ENCODE measurements at places on chromosomes 7 and 10. TPM values are rescaled to one million over a fixed set of nuclear protein-coding genes. Genes with fewer than 3 reads are reported as not detected.

SFRP5 gene
- not detected for total RNA-seq

HTRA1 gene
- total RNA-seq = 0.17 TPM

ACSL5 gene
- total RNA-seq = 53.8 TPM

PIP gene
- total RNA-seq = not detected

PNLIPRP2 gene
- not detected for total RNA-seq

AS3MT gene
- total RNA-seq = 2.3 TPM

GRCh38 chr7:41869091-41869490 lies 166.2 kb upstream of the INHBA start:
- H3K36me3 ChIP-seq = no peaks in the 10 kb centered on the region
- H3K27ac ChIP-seq = no peak overlapping the region
- H3K4me1 ChIP-seq = no peaks in the 10 kb centered on the region

DNA sequence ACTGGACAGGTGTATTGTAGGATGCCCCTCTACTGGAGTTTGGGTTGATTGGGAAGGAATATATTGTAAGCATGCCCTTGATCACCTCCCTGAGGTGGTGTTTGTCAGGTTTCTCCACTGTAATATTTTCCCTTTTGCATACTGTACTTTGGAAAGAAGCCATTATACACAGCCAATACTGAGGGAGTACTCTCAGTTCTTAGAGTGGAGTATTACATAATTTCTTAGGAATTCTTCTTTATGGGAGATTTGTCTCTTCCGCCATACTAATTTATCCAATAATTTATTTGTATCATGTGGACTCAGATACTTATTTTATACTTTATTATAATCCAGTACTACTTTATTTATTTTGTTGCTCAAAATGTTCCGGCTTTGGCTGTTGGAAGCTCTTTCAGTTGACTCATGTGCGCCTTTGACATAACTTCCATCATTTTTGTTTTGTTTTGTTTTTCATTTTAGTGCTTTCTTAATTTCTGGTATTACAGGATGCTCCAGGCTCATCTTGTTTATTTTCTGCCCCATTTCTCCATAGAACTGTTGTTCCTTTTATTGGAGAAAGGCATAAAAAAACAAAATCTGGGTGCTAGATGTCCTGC lies 29.7 kb downstream of the MKLN1 start:
- peaks cover 79% of the 10 kb centered on the region for H3K4me1 ChIP-seq
- no peak overlapping the region for H3K27ac ChIP-seq
- no peaks in the 10 kb centered on the region for H3K27me3 ChIP-seq
- DNase-seq = no peak

GRCh38 chr10:110498982-110499795 lies 1.5 kb downstream of the DUSP5 start:
- H3K27ac ChIP-seq = peak overlapping the region; percentile 79
- H3K4me3 ChIP-seq = peak overlapping the region; percentile 76
- no peaks in the 10 kb centered on the region for H3K36me3 ChIP-seq
- DNase-seq = peak; percentile 57
- H3K4me1 ChIP-seq = peaks cover 69% of the 10 kb centered on the region

GRCh38 chr10:104117839-104118323 lies 4.1 kb upstream of the SFR1 start:
- peaks cover 16% of the 10 kb centered on the region for H3K4me1 ChIP-seq
- no peaks in the 10 kb centered on the region for H3K27me3 ChIP-seq
- no peak overlapping the region for H3K27ac ChIP-seq

DNA sequence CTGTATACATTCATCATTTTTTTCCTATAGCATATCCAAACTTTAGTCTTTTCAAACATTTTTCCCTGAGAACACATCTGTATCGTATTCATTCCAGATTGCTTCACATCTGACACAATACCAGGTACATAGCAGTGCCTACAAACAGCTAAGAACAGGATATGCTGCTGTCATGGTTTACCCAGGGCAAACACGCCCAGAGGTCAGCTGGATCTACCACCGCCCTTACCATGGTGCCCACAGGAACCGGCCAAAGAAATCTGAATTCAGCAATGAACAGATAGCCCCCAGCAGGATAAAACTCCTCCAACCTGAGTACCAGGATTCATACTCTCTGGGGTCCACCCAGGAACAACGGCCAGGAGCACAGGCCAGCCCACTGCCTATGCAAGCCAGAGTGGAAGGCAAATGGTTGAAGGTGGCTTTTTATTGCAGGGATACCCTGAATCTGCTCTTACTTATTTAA lies 43.0 kb downstream of the TNS3 start:
- H3K4me3 ChIP-seq = no peak overlapping the region
- no peaks in the 10 kb centered on the region for H3K27me3 ChIP-seq
- no peak for DNase-seq
- H3K4me1 ChIP-seq = no peaks in the 10 kb centered on the region
- H3K36me3 ChIP-seq = no peaks in the 10 kb centered on the region

GRCh38 chr7:47957156-47957555 lies 8.9 kb upstream of the PKD1L1 start:
- no peaks in the 10 kb centered on the region for H3K4me1 ChIP-seq
- peaks cover 3% of the 10 kb centered on the region for H3K36me3 ChIP-seq
- no peak overlapping the region for H3K27ac ChIP-seq
- no peak for DNase-seq
- H3K27me3 ChIP-seq = no peaks in the 10 kb centered on the region
- no peak overlapping the region for H3K4me3 ChIP-seq

DNA sequence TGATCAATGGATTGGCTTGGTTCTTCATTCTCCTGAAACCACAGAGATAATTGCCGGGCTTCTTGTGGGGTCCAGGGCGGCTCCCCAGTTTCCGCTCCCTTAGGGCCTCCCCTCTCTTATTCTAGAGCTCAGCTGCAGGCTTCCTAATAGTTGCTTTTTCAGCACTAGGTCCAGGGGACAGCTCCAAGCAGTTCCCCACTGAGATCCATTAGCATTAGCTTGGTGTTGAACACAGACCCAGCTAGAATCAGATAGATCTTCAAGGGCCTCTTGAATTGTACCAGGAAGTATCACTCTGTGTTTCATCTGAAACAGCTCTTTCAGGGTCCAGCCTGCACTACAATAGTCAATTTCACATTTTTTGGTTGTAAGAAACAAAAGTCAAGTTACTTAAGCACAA lies 238.7 kb downstream of the SEC23IP start:
- no peak overlapping the region for H3K4me3 ChIP-seq
- H3K27ac ChIP-seq = no peak overlapping the region
- no peak for DNase-seq
- no peaks in the 10 kb centered on the region for H3K36me3 ChIP-seq

DNA sequence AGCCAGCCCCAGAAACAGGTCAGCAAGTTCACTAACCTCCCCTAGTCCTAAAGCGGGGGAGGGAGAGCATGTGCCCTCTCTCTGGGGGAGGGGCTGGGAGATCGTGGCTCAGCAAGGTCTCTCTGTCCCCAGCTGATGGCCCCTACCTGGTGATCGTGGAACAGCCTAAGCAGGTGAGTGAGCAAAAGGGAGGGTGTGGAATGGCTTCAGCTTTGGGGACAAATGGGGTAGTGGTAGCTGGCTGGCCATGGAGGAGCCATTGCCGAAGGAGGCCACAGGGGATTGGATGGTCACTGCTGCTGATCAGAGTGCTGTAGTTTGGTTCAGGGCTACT lies 779 bp downstream of the NFKB2 start:
- DNase-seq = no peak
- H3K4me3 ChIP-seq = peak overlapping the region; percentile 97
- peaks cover 53% of the 10 kb centered on the region for H3K4me1 ChIP-seq
- H3K36me3 ChIP-seq = peaks cover 29% of the 10 kb centered on the region
- H3K27me3 ChIP-seq = no peaks in the 10 kb centered on the region

DNA sequence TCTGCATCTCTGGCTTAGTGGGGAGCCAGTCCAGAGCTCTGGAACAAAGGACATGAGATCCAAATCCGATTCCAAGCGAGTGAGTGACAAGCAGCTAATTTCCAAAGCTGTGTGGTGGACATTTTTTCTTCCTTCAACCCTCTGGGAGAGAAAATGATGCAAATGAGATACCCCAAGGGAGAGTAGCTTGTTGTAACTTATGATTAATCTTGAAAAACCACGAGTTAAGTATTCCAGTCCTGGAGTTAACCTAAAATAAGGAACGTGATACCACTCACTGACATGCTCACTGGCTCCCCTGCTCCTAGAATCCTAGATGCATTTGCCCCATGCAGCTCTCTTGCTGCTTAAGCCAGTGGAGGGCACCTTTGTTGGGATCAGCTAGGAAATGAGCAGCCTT lies 116.0 kb upstream of the HABP2 start:
- no peaks in the 10 kb centered on the region for H3K27me3 ChIP-seq
- H3K4me1 ChIP-seq = no peaks in the 10 kb centered on the region
- no peaks in the 10 kb centered on the region for H3K36me3 ChIP-seq
- no peak for DNase-seq
- no peak overlapping the region for H3K4me3 ChIP-seq

- no peak for DNase-seq
- H3K4me1 ChIP-seq = no peaks in the 10 kb centered on the region
- H3K4me3 ChIP-seq = no peak overlapping the region
- no peaks in the 10 kb centered on the region for H3K36me3 ChIP-seq
- no peaks in the 10 kb centered on the region for H3K27me3 ChIP-seq
These were observed 202.9 kb downstream of the TRIL start for GRCh38 chr7:28755255-28755654.

GRCh38 chr10:131018886-131019500 lies 292.5 kb downstream of the TCERG1L start:
- H3K36me3 ChIP-seq = no peaks in the 10 kb centered on the region
- H3K27me3 ChIP-seq = no peaks in the 10 kb centered on the region
- no peaks in the 10 kb centered on the region for H3K4me1 ChIP-seq
- no peak overlapping the region for H3K4me3 ChIP-seq
- H3K27ac ChIP-seq = no peak overlapping the region

DNA sequence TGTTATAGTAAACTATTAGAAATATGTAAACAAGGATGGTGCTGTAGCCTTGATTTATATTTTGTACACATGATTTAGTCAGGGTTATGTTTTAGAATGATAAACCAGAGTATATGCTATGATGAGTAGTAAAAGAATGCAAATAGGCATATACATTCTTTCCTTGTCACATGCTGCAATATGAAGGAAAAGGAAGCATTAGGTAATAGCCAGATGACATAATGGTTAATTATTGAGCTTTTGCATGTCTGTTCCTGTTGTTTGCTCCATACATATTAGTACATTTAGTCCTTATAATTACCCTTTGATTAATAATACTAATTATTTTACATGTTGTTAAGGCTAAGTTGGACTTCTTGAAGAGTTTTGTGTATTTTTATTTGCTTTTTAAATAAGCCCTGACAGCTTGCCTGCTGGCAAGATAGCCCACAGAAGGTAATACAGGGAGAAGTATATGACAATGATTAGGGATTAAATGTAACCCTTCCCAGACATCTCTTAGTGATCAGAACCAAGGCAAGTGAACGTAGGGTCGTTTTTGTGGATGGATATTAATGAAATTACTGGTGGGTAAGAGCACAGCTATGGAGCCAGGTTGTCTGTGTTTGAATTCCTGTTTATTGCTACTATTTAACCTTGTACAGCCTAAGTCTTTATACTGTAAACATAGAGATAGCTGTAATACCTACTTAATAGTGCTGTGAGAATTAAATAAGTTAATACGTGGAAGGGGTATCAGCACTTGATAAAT lies 68.4 kb downstream of the PHTF2 start:
- DNase-seq = no peak
- no peaks in the 10 kb centered on the region for H3K36me3 ChIP-seq
- no peaks in the 10 kb centered on the region for H3K27me3 ChIP-seq
- H3K4me1 ChIP-seq = peaks cover 9% of the 10 kb centered on the region
- no peak overlapping the region for H3K27ac ChIP-seq

DNA sequence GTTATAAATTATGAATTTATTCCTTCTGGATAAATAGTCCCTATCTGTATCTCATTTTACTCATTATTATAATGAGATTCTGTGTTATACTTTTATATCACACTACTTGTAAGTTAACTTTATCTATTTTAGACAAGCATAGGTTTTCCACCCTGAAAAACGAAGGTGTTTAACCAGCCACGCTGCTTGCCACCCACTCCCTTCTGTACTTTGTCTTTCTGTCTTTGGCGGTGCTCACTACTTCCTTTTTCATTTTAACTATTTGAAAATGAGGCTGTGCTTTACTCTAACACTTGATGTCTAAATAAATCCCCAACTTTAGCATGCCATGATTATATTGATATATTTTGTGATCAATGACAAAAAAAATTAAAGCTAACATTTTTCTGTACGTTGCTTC lies 952.9 kb downstream of the DNAJB9 start:
- H3K4me3 ChIP-seq = no peak overlapping the region
- no peaks in the 10 kb centered on the region for H3K27me3 ChIP-seq
- DNase-seq = no peak
- H3K27ac ChIP-seq = no peak overlapping the region
- no peaks in the 10 kb centered on the region for H3K36me3 ChIP-seq
- H3K4me1 ChIP-seq = no peaks in the 10 kb centered on the region

- DNase-seq = peak; percentile 5
- H3K27me3 ChIP-seq = no peaks in the 10 kb centered on the region
- no peak overlapping the region for H3K4me3 ChIP-seq
- H3K36me3 ChIP-seq = no peaks in the 10 kb centered on the region
- H3K4me1 ChIP-seq = no peaks in the 10 kb centered on the region
- no peak overlapping the region for H3K27ac ChIP-seq
These were observed 32.5 kb downstream of the C10orf105 start for GRCh38 chr10:71687077-71687476.

DNA sequence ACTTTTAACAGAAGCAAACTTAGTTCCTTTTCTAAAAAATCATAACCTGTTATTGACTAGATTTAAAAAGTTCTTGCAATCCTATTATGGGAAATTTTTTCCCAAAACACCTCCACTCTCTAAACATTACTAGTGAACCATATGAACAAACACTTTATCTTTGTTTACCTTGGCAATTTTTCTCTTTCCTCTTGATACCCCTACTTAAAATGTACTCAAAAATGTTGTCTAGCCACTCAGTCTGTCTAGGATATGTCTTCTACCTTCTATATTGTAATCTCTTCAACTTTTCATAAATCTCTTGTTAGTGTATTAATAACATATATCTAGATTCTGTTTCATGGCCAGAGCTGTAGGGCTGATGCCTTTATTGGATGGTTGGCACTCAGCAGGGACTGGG lies 630.0 kb upstream of the GRM3 start:
- no peak overlapping the region for H3K4me3 ChIP-seq
- DNase-seq = no peak
- no peaks in the 10 kb centered on the region for H3K36me3 ChIP-seq

- no peak overlapping the region for H3K27ac ChIP-seq
- DNase-seq = no peak
- H3K4me3 ChIP-seq = no peak overlapping the region
- H3K4me1 ChIP-seq = peaks cover 9% of the 10 kb centered on the region
These were observed 19.2 kb upstream of the SMO start for GRCh38 chr7:129169171-129169671.

DNA sequence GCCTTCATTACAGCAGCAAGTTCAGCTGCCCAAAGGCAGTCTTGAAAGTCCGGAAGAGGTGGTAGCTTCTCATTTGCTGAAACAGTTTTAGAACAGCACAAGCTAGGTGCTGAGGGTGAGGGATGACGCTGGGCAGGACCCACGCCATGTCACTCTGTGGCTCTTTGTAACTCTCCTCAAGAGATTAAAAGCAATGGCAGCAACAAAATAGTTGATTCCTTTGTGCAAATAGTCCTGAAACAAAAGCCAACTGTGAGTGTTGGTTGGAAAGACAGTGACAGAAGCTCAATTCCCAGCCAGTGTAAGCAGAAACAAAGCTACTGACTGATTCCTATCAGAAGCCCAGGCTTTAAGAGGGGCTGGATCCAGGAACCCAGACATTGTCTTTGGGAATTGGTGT lies 47.6 kb upstream of the AQP1 start:
- H3K4me1 ChIP-seq = no peaks in the 10 kb centered on the region
- no peak overlapping the region for H3K27ac ChIP-seq
- H3K4me3 ChIP-seq = no peak overlapping the region
- no peak for DNase-seq
- no peaks in the 10 kb centered on the region for H3K27me3 ChIP-seq
